Stimulated activated CD4-positive, alpha-beta T cell treated with anti-CD3 and anti-CD28 coated beads, Interleukin-2, amount 100 ng/mL, for 48 hours (primary cell): ENCODE measurements at places on chromosomes 7 and 10.

DNA sequence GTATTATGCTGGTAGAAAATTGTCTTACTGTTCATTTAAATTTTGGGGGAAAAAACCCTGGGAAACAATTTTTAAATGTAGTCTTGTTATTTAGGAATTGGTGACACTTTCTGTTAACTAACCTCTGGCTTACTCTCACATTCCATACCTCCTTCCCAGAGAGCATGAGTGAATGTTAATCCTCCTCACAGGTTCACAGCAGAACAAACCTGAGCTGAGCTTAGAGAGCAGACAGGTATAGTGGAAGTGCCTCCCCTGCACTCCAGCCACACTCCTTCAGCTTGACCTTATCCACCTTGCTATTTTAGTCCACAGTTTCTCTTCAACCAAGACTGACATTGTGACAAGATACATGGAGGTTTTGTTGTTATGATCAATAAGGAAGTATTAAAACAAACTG is 235.9 kb downstream of the FOXP2 start:
- DNase-seq: no peak

DNA sequence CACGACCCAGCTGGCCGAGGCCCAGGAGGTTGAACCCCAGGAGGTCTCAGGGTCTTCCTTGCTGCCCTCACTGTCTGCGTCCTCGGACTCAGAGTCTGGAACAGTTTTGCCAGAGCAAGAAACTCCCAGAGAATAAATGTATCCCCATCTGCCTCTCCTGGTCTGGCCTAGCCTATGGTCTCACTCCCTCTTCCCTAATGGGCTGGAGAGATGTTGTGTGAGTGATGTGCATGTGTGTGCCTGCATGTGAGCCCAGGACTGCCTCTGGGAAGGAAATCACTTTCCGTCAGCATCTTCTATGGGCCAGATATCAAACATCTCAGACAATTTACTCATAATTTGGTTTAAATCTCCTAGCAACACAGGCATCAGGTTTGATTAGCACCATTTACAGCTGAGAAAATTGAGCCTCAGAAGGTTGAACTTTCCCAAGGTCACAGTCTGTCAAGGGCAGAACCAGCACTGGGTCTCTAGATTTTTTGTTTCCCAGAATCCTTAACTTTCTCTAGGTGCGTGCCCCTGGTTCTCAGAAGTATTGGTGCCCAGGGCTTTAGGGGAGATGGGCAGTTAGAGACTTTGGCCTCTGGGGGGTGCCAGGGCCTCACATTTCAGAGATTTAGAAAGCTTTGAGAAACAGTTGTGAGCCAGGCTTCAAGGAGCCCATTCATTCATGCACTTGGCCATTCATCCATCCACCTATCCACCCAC is 4.9 kb downstream of the TMEM270 start:
- DNase-seq: no peak

- no peak for DNase-seq
These were observed 66.5 kb downstream of the PHYHIPL start for GRCh38 chr10:59242991-59243390.

DNA sequence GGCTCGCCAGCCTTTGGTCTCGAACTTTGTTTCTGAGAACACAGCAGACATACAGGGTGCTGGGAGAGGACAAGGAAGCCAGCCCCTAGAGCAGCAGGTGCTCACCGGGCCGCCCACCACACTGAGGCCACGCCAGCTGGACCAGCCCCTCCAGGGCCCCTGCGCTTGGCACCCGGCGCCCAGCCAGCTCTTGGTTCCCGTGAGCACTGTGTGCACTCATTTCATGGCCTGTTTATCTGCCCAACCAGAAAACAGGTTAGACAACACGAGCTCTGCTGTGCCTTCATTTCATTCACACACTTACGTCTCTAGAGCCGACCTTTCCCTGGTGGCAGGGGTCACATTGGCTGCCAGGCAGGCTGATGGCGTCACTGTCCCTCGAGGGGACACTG is 104.0 kb downstream of the CYTH3 start:
- no peak for DNase-seq

DNA sequence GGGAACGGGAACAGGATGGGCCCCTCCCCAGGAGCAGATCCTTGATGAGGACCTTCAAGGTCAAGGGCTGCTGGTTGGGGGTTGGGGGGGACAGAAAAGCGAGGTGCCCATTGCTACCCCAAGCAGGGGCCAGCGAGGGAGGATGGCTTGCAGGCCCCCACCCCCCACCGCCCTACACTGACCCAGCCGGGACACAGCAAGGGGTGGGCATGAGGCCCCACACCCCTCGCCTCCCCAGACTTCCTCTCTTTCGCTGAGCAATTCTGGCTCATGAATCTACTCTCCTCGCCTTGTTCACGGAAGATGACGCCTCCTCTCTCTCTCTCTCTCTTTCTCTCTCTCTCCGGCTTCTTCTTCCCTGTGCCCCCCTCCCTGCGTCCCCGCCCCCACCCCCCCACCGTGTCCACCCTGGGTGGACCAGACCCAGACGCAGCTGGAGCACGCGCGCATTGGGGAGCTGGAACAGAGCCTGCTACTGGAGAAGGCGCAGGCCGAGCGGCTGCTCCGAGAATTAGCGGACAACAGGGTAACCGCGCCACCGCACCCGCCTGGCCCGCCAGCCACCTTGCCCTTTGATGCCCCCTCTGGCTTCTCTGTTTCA is 81.1 kb upstream of the GTF2IRD1 start:
- DNase-seq: no peak

DNA sequence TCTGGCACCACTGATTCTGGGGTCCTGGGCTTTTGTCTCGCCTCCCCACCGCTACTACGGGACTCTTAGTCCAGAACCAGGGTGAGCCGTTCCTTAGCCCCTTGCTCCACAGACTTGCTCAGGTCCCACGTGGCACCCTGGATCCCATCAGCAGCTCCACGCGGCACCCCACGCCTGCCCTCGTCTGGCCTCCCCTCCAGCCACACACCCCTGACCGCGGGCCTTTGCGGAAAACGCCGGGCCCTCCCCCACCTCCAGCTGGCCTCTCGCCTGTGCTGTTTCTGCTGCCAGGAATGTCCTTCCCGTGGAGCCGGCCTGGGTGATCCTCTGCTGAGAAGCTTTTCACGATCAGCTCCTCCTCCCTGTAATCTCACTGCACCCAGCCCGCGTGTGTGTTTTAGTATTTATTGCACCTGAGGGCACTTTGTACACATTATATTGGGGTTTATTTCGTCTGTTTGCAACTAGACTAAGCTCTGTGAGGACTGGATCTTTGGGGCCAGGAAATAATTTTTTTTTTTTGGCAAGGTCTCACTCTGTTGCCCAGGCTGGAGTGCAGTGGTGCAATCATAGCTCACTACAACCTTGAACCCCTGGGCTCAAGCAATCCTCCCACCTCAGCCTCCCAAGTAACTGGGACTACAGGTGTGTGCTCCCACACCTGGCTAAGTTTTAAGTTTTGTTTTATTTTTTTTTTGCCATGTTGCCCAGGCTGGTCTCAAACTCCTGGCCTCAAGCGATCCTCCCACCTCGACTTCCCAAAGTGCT is 10.5 kb upstream of the TTYH3 start:
- DNase-seq: no peak

DNA sequence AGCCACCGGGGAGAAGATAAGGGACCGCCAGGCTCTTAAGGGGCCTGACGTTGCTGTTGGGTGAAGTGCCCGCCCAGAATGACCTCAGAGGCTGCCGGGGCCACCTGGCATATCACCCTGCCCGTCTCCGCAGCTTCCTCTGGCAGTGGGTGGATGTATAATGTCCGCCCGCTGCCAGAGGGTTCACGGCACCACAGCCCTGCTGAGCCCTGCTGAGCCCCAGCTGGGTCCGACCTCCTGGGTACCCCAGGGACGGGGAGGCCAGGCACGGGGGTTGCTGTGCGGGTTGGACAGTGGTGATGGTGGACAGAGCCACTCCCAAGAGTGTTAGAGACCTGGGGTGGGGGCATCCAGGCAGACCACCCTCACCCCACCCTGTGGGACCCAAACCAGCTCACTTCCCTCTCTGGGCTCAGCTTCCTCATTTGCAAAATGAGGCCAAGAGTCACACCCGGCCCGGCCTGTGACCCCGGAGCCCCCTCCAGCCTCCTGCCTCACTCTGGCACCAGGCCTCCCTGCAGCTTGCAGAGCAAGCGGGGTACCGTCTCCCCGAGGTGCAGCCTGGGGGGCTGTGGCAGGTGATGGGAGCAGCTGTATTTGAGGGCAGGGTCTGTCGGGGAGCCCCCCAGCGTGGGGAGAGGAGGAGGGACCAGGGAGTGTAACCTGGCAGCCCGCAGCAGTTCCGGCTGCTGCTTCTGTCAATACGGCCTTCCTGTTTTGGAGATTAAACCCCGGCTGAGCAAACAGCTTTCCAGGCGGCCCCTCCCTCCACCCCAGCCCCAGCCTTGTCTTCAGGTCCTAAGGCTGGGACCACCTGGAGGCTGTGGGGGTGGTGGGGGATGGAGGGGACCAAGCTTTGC is 8.4 kb upstream of the LFNG start:
- no peak for DNase-seq

DNA sequence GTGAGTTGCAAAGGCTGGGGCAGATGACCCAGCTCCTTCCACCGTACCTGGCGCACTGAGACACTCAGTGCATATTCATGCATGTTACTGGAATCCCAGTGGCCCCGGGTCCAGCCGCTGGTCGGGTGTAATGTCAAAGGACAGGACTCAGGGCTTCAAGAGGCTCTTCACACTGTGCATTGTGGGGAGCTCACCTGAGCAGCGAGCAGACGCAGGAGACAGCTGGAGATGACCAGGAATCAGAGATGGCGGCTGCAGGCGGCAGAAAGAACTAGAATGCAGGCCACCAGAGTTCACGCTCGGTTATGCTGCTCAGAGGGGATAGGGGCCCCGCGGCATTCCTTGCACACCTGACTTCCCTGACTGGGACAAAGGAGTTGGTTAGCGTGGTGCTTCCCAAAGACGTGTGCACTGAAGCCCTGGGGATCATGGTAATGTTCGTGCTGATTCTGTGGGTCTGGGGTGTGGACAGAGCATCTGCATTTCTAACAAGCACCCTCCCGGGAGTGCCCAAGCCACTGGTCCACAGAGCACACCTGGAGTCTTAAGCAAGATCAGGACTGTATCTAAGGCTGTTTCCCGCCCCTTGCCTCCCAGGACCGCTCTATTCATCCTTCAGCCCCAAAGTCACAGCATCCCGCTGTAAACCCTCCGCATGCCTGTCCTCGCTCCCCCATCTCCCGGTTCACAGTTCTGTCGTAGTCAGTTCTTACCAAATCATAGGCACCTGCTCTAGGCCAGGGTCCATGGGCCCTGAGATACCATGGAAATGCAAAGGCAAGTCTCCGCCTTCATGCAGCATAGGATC is 71.0 kb downstream of the MKI67 start:
- DNase-seq: no peak

DNA sequence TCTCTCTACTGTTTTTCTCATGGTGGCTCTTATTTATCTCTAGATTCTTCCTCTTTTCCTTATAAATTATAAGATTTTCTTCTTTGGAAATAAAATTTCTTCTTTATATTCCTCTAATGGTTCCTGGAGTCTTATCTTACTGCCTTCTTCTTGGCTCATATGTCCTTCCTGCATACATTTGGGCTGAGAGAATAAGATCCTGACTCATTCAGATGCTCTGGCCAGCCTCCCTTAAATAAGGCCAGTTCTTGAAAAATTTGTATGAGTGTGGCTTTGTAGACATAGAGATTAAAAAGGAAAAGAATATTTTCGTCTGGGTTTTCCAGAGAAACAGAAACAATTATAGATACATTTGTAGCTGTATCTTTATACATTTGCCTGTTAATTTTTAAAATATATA is 411.3 kb downstream of the KIF20B start:
- no peak for DNase-seq

- no peak for DNase-seq
These were observed 2.7 kb downstream of the EPHA1 start for GRCh38 chr7:143406002-143406357.

GRCh38 chr10:77873536-77874380 is 52.8 kb downstream of the DLG5 start:
- DNase-seq: peak; percentile 19

- no peak for DNase-seq
These were observed 33.4 kb upstream of the C1GALT1 start for GRCh38 chr7:7148798-7149481.

DNA sequence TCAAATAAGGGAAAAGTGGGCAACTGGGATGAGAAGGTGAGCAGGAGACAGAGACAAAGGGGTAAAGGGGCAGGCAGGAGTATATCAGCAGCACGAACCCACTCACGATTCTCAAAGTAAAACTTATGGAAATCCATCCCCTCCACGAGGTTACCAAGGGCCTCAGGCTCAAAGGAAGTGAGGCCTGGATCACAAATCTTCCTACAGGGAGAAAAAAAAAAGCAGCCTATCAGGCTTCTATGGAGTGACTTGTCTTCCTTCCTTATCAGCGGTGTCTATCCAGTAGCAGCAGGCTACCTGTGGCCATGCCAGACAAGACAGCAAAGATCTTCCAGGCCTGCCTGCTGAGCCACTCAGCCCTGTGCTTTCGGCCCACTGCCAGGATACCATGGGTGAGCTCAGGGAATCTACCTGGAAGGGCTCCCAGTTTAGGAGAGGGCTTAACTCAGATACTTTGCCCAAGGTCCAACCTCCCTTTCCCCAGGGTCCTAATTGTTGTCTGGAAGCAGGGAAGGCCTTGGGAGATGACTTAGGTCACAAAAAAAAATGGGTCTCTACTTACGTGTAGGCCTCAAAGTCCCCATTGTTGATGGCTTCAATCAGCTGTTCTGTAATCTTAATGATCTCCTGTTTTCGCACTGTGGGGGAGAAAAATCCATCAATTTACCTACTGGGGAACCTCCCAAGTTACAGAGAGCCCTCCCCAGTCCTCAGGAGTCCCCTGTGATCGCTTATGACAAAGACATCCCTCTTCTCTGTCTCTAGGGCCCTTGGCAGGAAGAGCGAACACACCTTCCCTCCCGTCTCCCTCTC is 5.7 kb upstream of the NDST2 start:
- no peak for DNase-seq

DNA sequence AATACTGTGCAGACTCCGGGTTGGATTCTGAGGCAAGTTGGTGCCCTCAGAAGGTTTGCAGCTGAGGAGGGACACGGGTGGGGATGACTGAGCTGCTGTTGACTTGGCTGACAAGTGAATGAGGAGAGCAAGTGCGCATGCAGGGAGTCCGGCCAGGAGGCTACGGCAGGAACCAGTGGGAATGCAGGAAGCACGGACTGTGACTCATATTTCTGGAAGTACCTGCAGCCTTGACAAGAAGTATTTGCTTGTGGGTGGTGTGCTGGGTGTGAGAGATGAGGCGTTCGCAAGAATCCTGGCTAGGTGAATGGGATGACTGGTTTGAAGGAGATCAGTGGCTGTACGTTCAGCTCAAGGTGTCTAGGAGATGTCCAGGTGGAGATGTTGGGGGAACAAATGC is 30.8 kb upstream of the FXYD4 start:
- no peak for DNase-seq

- DNase-seq: no peak
These were observed 252.1 kb downstream of the DOCK4 start for GRCh38 chr7:111954056-111954455.

- no peak for DNase-seq
These were observed 97.8 kb upstream of the DDC start for GRCh38 chr7:50662996-50663395.

- no peak for DNase-seq
These were observed 257.6 kb downstream of the GATA3 start for GRCh38 chr10:8312079-8312478.
